Fibroblast of skin of right quadriceps (primary cell): ENCODE measurements at places on chromosomes 3 and 15.

DNA sequence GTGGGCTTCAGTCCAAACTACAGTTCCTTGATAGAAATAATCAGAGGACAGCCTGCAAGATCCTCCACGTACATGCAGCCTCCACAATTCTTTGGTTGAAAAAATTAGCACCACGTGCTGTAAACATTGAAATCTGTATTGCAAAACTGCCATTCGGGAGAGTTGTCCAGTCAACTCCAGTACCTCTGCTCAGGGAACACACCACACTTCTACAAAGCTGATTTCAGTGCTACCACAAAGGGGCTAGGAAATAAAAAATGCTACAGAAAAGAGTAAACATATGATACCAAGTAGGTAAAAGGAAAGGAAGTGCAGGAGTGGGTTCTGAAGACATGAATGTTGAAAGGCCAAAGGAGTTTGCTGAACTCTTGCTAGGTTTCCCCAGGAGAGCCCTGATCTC is 40.4 kb downstream of the GHSR start:
- no peak for DNase-seq

GRCh38 chr15:46309914-46310313 is 675.1 kb downstream of the SQOR start:
- DNase-seq = no peak

- peak; percentile 90 for DNase-seq
Observed at GRCh38 chr3:86988235-86988634, 2.7 kb downstream of the VGLL3 start.

DNA sequence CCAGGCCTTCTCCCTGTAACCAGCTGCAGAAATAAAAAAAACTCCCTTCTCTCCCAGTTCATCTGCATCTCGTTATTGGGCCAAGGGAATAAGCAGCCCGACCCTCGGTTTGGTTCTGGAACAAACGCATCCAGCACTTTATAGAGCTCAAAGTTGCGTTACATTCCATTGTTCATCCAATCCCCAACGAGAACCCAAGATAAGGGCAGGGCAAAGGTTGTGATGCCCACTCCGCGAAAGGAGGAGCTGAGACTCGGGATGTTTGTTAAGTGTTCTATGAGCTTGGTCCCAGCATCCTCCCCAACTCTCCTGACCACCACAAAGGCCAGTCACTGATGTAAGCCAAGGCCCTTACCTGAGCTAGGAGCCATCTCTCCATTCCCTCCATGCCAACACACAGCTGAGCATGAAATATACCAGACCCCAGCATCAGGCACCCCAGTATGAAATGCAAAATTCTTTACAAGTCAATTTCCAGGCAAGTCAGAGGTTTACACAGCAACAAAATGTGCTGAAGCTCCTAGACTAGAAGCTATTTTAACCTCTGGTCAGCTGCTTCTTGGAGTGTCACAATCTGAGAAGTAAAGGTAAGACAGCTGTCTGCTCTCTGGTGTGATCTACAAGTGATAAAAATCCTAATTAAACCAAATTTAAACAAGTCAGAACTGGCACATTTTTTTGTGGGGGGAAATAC is 17.9 kb downstream of the CCDC12 start:
- DNase-seq = no peak

DNA sequence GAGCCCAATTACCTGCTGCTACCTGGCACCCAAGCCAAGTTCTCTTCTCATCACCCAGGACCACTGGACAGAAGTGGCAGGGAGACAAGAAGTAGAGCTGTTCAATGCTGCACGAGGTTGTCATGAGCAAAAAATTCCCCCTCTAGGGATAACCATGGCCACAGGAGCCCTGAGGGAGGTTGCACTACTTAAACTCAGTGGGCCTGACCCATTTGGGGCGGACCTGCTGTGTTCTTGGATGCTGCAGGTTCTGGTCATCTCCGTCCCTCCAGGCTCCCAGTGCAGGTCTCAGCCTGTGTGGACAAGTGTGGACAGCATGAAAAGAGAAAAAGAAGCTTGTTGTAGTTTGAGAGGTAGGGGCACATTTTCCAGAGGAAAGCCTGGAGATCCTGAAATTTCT is 26.1 kb upstream of the MANF start:
- DNase-seq = no peak

GRCh38 chr3:99509224-99509623 is 129.2 kb upstream of the COL8A1 start:
- DNase-seq = peak; percentile 88

DNA sequence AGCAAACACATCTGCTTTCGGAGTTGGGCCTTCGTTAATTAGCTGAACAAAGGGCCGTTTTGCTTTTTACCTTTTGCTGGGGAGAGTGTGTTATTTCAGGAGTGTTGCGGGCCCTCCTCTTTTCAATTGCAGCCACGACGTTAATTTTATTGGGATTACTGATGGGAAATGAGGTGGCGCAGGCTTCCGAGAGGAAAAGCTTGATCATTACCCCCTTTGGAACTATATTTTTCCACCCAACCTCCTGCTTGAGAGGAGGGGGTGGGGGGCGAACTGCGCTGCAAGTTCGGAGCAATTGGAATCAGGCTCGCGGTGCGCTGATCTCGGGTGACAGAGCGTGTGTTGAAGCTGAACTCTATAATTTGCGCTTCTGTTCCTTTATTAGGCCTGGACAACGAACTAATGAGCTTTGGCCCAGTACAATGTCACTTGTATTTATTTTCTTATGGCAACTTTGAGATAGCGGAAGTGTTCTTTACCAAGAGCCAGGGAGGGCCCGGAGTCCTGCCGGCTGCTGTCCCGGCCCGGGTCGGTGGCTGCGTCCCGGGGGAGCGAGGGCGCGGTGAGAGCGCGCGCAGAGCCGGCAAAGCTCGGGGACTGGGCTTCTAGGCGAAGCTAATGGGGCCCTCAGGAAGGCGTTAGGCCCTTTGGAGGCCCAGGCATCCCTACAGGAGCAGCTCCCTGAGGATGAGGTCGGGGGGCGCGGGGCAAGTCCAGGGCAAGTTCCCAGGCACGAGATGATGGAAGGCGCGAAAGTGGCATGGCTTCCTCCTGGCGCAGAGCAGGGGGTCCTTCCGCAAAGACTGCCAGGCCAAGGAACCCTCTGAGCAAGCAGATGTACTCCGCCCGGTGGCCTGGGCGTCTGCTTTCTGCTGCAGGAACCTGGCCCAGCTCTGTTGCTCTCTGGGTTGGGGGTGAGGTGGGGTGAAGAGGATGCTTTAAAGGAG is 12.9 kb downstream of the NR2F2 start:
- no peak for DNase-seq

DNA sequence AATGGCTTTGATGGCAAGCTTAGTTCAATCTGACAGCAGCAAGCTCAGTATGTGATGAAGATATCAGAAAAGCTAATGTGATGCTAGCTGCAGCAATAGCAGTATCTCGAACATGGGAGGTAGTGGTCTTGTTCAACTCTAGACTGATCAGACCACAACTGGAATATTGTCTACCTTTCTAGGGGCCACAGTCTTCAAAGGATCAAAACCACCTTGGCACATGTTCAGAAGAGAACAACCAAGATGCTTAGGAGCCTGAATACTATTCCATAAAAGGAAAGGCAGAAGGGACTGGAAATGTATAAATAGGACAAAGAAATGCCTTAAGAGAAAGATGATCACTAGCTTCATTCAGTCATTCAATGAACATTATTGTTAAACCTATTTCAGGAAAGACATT is 2.3 kb downstream of the C3orf70 start:
- no peak for DNase-seq

GRCh38 chr15:71921191-71921590 is 110.8 kb downstream of the NR2E3 start:
- peak; percentile 2 for DNase-seq

- DNase-seq = peak; percentile 21
Observed at GRCh38 chr3:121493431-121493830, 52.4 kb downstream of the POLQ start.

GRCh38 chr3:147336543-147337278 is 69.6 kb downstream of the ZIC4 start:
- DNase-seq = no peak

DNA sequence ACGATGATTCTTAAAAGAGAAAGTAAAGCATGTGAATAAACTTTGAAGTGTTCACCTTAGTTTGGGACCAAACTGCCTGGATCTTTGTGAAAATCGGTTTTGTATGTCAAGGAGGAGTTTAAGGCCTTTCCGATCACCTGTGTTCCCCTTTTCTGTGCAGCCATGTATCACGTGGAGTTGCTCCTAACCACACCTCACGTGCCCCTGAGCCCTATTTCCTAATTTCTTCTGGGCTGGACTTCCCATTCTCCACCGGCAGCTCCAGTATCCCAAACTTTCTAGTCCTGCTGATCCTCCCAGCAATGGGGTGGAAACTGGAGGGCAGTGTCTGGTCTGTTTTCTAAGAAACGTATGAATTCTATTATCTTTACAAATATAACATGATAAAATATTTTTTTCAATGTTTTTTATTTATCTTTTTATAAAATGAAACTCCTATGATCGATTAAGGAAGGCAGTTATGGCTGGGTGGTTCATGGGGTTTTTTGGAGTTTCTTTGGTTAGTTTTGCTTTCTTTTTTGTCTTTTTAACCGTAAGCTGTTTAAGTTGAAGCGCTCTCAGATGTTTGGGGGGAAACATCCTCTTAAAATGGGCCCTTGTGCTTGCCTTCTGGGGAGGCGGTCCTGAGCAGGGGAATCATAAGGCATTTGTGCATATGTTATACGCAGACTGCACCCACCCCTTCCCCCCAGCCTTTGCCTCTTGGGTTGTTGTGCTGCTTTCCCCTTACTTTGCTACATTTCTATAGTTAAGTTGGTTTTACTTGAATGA is 43.6 kb upstream of the WWTR1 start:
- peak; percentile 43 for DNase-seq

- peak; percentile 44 for DNase-seq
Observed at GRCh38 chr3:15892311-15893227, 94.8 kb upstream of the ANKRD28 start.

GRCh38 chr3:140268610-140269009 is 333.6 kb downstream of the CLSTN2 start:
- no peak for DNase-seq

DNA sequence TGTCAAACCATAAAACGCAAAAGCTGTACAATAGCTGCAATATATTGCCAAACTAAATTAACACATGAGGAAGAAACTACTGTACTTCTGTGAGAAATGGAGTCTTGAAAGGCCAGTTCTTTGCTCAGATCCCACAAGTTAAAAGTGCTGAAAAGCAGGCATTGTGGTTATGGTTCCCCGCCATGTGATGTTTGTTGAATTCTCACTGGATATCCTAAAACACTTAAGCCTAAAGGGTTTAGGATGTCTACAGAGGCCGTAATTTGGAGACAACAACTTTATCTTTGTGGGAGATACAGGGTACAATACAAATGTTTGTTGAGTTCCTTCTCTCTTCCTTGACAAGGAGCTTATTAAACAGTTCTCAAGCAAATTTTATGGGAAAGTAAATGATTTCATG is 53.2 kb downstream of the TMEM212 start:
- no peak for DNase-seq

GRCh38 chr3:100374521-100374920 is 26.4 kb downstream of the TOMM70 start:
- DNase-seq = no peak

DNA sequence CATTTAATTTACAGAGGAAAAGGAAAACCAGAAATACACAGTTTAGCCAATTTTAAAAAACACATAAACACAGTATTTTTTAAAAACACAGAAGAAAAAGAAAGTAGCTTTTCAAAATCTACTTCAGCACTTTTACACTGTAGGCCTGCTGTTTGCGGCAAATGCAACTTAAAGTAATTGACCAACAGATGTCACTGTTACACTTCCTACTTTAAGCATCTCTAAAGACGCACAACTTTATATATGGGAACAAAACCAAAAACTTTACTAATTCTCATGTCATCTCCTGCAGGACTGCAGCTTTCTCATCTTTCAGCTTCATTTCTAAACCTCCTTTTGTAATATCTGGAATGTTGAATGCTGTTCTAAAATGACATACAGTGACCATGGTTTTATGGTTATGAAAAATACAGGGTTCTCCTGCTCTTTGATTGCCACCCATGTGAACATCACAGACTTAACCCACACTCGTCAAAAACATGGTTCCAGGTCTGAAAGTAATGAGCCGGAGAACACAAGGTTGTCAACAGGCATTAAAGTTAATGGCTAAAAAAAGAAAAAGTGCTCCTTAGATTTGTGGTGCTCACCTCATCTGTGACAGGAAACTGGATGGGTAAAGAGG is 107.9 kb downstream of the FMN1 start:
- peak; percentile 77 for DNase-seq

DNA sequence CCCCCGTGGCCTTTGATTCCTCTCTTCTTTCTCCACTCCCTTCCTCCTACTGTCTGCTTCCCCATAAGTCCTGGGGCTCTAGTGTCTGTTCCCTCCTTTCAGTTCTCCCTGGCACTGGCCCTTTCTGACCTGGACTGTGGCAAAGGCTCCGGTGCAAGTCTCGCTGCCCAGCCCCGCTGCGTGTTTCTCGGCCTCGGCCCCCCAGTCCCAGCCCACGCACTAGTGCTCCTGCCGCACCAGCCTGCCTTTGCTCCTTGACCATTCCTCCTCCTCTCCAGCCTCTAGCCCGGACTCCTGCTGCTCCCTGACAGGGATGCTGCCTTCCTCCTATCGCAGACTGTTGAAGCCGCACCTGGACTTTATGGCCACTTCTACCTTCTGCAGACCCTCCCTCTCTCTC is 2.1 kb downstream of the TM6SF1 start:
- no peak for DNase-seq

DNA sequence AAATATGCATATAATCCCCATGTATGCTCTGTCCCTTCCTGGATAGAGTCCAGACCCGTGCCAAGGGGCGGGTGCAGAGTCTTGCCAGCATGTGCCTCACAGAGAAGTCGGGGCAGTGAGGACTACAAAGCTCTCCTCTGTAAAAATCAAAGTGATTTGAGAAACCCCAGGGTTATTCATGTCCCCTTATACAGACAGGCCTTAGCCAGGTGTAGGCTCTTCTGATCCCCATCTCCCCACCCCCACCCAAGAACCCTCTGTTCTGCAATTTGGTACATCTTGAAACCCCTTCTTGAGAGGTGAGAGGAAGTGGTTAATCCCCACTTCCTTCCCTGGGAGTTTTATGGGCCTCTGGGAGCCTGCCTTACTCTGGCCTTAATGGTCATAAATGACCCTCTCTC is 24.7 kb downstream of the TRIM71 start:
- DNase-seq = no peak

DNA sequence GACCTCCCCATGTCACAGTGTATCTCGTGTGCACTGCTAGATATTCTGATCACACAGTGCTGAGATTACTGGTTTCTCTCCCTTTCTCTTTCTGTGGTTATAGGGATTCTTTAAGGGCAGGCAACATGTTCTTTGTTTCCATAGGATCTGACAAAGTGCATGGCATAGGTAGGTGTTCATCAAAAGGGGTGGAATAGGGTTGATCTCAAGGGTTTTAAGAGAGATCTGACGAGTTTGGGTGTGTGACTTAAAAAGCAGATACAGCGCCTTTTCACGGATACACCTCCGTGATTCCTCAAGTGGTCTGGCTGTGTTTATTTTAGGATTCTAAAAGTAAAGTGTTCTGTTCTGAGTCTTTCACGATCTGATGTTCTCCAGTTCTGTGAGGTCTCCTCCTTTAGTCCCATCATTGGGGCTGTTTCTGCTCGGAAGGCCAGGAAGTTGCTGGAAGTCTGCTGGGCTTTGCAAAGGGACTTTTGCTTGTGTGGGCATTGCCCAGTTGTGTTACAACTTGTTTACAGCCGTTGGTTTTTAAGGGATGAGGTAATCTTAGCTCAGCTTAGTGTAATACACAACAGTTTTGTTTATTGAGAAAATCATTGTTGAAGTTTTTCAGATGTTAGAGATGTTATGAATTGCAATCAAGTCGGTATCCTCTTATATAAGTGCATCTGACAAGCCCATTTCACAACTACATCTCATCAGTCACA is 34.8 kb downstream of the IGF1R start:
- DNase-seq = no peak
